ENCODE measurements at places on chromosomes 7 and 10.
A peak's percentile ranks its signal among the peaks of the same experiment; 100 is the strongest.

GRCh38 chr10:108203905-108204527 is 1039.5 kb upstream of the SORCS1 start:
- no peak for DNase-seq

- no peak for DNase-seq
These were observed 431.5 kb upstream of the PCDH15 start for GRCh38 chr10:55232553-55232952.

DNA sequence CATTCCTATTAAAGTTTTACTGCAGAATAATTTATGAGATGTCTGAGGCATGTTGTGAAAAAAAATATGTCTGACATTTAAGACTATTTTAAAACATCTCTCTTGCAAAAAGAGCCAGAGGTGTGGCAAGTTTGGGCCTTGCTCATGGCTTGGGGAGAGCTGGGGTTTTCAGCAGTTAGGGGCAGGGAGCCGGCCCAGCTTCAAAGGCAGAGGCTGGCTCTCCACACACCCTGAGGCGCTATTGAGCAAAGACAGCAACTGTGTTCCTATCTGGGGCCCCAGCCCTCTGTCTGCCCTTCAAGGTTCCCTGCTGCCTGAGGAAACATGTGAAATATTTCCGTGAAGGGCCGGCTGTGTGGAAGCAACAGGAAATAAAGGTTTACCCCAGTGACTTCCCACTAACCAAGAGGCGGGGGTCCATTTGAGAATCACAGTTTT is 94.0 kb downstream of the SORBS1 start:
- no peak for DNase-seq

DNA sequence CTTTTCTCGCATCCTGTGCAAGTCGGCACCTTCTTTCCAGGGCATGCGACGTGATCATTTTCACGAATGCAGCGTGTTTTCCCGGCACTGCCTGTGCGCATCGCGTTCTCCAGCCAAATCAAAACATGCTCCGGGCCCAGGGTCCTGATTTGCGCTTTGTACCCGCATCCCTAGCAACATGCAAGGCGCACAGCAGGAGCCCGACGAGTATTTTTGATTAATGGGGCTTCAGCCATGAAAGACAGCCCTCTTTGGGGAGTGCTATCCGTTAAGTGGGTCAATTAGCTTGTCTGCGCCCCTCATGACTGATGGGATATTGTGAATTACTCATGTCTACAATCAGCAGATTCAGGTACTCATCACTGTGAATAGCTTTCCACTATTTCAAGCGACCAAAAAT is 243.3 kb upstream of the RNF32 start:
- peak; percentile 26 for DNase-seq

DNA sequence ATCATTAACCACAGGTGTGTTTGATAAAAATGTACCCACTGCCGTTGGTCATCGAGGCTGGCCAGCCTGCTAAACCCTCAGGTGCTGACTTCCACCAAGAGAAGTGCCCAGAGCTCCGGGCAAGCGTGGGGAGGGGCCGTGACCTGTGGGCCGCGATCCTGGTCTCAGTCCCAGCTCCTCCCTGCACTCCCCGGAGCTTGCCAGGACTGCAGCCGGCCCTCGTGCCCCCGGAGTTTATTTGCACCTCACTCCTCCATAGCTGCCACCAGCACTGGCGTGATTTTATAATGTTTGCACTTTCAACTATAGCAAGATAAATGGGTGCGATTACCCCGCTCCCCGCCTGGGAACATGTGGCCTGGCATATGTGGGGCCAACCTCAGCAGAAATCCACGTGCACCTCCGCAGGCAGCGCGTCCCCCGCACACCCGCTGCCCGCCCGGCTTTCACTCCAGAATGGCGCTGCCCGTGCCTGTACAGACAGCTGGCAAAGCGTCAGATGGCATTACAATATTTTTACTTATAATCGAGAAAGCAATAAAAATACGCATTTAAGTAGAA is 30.8 kb downstream of the UNCX start:
- DNase-seq, result no peak

DNA sequence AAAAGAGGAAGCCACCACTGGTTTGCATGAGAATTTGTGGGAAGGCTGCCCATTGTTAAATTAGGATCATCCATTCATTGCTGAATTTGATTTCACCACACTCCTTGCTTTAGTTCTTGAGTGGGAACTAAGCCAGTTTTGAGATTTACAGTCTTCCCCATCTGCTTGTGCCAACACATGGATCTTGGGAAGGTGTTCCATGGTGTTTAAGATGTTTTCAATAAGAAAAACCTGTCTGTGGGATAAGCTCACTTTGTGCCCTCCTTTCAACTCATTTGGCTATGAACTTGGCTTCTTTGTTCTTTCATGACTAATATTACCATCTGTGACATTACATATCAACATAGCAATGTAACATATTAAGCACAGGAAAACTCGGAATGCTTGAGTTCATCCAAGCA is 73.2 kb downstream of the INHBA start:
- no peak for DNase-seq

DNA sequence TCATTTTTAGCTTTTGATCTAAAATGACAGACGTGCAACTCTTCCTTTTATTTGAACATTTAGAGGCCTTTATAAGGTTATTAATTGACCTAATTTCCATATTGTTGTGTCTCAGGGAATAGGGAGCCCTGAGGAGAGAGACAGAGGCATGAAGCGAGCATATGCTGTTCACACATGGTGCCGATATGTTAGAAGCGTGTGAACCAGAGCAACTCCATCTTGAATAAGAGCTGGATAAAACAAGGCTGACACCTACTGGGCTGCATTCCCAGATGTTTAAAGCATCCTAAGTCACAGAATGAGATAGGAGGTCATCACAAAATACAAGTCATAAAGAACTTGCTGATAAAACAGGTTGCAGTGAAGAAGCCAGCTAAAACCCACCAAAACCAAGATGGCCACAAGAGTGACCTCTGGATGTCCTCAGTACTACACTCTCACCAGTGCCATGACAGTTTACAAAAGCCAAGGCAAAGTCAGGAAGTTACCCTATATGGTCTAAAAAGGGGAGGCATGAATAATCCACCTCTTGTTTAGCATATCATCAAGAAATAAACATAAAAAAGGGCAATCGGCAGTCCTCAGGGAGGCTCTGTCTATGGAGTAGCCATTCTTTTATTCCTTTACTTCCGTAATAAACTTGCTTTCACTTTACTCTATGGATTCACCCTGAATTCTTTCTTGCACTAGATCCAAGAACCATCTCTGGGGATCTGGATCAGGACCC is 80.1 kb downstream of the SEC61G start:
- DNase-seq, result no peak

DNA sequence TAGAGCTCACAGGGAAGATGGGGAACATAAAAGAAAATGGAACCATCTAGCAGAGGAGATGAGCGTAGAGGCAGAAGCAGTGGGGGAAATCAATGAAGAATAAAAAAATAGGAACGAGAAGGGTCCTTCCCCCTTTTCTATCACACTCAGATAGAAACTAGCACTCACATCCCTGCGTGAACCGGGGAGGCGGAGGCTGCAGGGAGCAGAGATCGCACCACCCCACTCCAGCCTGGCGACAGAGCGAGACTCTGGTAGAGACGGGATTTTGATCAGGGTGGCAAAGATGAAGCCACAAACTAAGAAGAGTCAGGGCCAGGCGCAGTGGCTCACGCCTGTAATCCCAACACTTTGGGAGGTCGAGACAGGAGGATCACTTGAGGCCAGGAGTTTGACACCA is 64.7 kb upstream of the ECHDC3 start:
- DNase-seq, result no peak

- DNase-seq, result no peak
These were observed 84.9 kb downstream of the CHRM2 start for GRCh38 chr7:136953386-136953785.

- no peak for DNase-seq
These were observed 1.2 kb downstream of the FLNC start for GRCh38 chr7:128831178-128831993.

- DNase-seq, result no peak
These were observed 115.0 kb downstream of the PLXDC2 start for GRCh38 chr10:19930936-19931893.

GRCh38 chr7:90982228-90982627 is 282.0 kb upstream of the FZD1 start:
- no peak for DNase-seq

DNA sequence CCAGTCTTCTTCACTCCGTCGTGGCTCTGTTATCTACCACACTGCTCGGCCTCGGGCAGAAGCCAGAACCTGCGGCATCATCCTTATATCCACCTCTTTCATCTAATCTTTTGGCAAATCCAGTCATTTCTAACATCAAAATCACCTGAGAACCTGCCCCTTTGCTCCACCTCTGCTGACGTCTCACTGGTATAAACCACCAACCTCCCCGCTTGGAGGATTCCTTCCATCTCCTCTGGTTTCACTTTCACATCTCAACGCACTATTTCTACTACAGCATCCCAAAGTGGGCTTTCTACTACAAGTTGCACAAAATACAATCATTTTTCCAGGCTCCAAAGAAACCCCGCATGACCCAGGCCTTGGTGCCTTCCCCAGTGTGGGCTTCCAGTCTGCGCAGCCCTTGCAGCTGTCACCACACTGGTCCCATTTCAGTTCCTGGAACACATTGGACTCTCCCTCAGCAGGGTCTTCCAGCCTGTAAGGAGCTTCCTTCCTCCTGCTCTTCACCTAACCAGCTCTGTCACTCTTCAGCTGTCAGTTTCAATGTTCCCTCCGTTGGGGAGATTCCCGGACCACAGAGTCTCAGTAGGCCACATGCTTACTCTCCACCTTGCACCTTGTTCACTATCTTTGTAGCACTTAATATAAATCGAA is 85.0 kb downstream of the PRKCQ start:
- no peak for DNase-seq

- DNase-seq, result no peak
These were observed at the start of gene HTR5A for GRCh38 chr7:155069992-155070751. HTR5A (plus strand) TSS chr7:155070324; CDS start chr7:155070900, 576 bp downstream.

- no peak for DNase-seq
These were observed 19.6 kb upstream of the RET start for GRCh38 chr10:43057231-43057711.

GRCh38 chr7:148403466-148403993 is 187.0 kb upstream of the C7orf33 start:
- DNase-seq, result no peak

DNA sequence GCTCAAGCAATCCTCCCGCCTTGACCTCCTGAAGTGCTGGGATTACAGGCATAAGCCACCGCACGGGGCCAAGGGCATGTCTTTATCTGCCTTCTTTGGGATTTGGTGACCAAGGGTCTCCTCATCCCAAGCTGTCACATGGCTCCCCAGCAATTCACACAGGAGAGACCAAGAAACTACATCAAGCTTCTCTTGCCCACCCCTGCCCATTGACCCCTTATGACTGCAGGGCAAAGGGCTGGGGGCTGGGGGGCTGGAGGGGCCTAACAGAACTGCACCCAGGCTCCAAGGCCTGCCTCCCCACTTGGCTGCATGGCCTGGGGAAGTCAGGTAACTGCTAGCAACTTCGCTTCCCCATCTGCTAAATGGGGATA is 137.1 kb downstream of the SH3PXD2A start:
- DNase-seq, result no peak

- DNase-seq, result no peak
These were observed 329.5 kb downstream of the GPR158 start for GRCh38 chr10:25504306-25504705.

DNA sequence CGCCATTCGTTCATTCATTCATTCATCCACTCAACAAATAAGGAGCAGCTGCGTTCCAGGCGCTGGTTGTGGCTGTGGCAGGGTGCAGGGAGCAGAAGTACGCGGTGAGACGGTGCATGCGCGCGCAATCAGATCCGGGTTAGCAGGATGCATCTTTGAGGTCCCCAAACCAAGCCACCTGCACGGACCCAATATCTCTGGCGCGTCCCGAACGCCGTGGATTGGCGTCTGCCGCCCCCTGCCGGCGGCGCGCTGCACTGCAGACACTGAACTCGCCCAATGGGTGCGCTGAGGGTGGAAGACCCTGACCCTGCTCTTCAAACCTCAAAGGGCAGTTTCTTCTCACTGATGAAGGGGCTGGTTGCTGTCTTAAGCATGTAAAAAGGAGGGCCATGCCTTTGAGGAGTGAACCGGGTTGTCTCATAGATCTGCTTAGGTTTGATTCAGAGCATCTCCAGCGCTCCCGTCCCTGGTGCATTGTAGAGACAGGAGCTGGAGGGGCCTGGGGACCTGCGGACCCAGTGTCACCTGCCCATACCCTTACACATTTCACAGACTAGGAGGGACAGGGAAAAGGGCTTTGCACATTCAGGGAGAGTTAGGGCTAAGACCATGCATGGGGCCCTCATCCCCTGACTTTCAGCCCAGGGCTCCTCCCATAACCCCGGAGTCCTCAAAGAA is 102.5 kb downstream of the RAMP3 start:
- DNase-seq, result no peak

DNA sequence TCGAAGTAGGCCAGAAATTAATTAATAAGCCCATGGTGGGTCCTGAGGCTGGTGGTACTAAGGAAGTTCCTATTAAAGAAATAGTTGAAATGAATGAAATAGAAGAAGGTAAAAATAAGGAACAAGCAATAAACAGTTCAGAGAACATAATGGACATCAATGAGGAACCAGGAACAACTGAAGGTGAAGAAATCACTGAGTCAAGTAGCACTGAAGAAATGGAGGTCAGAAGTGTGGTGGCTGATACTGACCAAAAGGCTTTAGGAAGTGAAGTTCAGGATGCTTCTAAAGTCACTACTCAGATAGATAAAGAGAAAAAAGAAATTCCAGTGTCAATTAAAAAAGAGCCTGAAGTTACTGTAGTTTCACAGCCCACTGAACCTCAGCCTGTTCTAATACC is 36.0 kb downstream of the SLK start:
- DNase-seq, result no peak

DNA sequence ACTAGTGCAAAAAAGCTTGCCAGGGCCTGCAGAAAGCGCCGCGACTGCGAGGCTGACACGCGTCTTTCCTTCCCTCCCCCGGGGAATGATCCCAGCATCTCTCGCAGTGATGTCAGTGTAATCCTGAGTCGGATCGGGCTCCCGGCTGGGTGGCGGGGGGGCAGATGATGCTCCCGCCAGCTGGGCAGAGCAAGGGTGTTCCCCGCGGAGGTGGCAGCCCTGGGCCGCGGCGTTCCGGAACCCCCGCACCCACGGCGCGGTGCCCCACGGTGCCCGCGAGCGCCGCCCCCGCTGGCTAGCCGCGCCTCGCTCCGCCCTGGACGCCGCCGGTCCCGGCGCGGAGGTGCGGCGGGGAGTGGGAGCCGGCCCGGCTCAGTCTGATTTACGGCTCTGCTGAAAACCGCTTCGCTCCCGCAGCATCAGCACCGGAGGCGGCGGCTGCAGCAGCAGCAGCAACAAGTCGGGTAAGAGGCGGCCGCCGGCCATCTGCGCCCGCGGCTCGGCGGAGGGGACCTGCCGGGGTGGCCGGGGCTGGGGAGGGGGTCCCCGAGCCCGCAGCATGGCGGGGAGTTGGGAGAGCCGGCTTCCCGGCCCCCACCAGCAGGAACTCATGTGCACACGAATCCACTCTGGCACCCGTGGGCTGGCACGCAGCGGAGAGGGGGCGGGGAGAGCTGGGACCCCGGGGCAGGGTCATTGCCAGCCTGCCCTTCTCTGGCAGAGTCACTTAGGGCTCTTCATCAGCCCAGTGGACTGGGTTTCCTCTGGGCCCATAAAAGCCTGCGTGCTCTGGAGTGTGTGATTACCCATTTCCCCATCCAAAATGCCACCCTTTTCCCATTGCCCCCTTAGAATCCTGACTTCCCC is at the start of gene ZNF365:
Gene ZNF365, plus strand, starts transcription at position 375 of the 867 bp plus-strand sequence. CDS start 1,825 bp downstream, outside the sequence.
- DNase-seq, result no peak

Measured in NCI-H187 treated with DMSO at 0.1 percent for 48 hours (cell line).